8988T (cell line): ENCODE measurements at places on chromosomes 1 and 21.

DNA sequence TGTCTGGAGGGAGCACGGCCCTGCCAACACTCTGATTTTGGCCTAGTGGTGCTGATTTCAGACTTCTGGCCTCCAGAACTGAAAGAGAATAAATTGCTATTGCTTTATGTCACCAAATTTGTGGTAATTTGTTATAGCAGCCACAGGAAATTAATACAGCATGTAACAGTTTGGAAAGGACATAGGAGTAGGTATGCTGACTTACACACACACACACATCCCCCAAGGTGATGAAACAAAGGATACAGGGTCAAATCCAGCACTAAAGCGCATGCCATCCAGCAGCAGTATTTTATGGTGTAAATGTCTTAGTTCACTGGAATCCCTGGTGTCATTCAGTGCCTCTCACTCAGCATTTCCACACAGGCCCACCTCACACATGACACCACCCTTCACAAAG, 72.2 kb upstream of the MAN1A2 start:
- DNase-seq: no peak

- no peak for DNase-seq
These were observed 9.1 kb downstream of the LMNA start for GRCh38 chr1:156123356-156124196.

GRCh38 chr1:151832318-151832980, 847 bp upstream of the RORC start:
- DNase-seq: no peak

GRCh38 chr1:57336793-57337192, 87.1 kb downstream of the DAB1 start:
- no peak for DNase-seq

GRCh38 chr1:54754045-54754444, 10.3 kb downstream of the PARS2 start:
- no peak for DNase-seq

GRCh38 chr1:179077396-179077795, 4.5 kb upstream of the TOR3A start:
- DNase-seq: no peak

GRCh38 chr1:66535061-66535460, 1.1 kb downstream of the SGIP1 start:
- no peak for DNase-seq

- no peak for DNase-seq
These were observed 56.2 kb downstream of the SYT2 start for GRCh38 chr1:202654079-202654478.

DNA sequence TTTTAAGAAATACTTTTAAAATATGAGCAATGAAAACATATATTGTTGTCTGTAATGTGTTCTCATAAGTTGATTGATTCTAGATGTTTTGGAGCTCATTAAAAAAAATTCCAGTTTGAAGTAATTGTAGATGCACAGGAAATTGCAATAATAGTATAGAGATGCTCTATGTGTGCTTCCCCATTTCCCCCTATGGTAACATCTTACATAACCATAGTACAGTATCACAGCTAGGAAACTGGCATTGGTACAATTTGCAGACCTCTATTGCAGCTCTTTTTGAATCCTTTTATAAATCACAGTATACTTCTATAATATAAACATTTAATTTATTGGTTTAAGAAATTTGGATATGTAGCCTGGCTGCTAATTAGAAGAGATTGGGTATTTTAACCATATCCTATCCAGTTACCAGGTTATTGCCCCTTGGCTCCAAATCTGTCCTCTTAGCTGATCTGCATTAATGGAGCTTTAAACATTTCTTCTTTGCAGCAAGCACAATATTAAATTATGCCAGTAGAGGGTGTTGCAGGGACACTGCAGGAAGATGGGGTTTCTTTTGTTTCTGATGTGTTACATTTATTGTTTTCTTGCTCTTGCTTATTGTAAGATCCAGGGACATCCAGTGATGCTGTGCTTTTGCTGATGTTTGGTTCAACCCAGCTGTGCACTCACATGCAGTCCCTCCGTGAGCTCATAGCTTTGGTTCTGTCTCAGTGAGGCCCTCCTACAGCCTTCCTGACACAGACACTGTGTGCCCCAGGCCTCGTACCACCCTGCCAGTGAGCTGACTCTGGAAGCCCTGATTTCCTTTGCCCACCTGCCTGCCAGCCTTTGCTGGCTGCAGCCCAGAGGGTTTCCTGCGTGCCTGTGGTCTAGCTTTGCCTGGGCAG, 103.3 kb downstream of the RABGAP1L start:
- DNase-seq: peak; percentile 7

DNA sequence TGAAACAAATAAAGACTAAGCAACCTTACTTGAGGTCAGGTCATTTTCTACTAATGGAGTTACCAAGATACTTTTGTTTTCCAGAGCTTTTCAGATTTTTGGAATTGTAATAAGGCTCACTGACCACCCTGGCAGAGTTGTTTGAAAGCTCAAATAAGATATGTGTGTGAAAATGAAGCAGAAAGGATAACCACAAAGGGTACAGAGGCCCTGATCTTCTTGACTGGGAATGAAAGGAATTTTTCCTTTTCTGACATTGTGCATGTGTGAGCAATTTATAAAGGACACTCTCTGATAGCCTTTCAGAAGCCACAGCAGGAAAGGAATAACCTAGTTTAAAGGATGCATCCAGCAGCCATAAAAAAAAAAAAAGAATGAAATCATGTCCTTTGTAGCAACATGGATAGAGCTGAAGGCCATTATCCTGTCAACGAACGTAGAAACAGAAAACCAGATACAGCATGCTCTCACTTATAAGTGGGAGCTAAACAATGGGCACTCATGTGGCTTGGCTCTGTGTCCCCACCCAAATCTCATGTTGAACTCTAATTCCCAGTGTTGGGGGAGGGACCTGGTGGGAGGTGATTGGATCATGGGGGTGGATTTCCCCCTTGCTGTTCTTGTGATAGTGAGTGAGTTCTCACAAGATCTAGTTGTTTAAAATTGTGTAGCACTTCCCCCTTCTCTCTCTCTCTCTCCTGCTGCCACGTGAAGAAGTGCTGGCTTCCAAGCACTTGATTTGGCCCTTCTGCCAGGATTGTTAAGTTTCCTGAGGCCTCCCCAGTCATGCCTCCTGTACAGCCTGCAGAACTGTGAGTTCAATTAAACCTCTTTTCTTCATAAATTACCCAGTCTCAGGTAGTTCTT, 3.1 kb upstream of the SRP9 start:
- no peak for DNase-seq

DNA sequence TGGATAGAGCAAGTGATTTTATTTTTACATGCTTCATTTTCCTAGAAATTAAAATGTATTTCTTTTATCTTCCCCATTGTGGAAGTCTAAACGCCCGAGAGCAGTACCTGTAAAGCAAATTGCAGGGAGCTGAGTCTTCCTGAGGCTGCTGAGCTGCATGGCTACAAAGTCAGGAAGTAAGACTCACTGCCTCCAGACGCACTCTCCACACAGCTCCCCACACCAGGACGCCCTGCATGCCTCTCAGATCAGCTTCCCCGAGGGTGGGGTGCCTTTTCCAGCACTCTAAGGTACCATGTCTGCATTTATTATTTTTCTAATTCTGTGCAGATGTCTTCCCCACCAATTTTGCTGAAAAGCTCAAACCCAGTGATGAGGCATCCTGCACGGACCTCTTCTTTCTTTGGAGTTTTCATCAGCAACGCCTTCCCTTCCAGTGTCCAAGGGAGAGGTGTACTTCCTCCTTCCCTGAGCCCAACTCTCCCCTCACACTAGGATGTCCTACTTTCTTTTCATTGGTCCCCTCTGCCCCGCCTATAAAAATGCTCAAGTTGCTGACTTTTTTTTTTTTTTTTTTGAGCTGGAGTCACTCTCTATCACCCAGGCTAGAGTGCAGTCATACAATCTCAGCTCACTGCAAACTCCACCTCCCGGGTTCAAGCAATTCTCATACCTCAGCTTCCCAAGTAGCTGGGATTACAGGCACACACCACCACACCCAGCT, 114.7 kb downstream of the PCNX2 start:
- no peak for DNase-seq

- DNase-seq: no peak
These were observed 4.5 kb downstream of the ZBED6 start for GRCh38 chr1:203799971-203800370.

DNA sequence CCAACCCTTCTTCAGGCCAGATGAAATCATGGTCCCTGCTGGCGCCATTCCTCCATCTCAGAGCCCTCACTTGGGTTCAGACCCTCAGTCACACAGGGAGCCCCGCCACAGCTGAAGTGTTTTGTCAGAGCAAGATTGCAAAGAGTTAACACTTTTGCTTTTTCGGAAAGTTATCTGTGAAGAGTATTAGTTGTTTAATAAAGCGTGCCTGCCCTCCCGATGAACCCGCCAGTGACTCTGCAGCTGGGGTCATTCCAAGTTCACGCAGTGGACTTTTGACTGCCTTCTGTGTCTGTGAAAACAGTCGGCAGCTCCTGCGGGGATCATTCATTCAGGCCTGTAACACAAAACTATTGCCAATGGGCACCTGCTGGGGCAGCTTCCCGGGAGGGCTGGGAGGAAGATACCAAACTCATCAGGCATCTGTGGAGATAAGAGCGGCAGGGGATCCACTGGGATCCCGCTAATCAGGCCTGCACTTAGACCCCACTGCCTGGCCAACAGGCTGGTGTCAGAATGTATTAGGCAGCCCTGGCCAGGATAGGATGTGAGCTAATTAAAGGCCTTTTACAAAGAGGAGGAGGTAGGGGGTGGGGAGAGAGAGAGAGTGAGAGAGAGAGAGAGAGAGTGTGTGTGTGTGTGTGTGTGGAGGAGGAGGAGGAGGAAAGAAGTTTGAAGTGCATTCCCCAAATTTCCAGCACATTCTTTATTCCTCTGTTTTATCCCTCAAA, 184.5 kb downstream of the DHRS3 start:
- no peak for DNase-seq

DNA sequence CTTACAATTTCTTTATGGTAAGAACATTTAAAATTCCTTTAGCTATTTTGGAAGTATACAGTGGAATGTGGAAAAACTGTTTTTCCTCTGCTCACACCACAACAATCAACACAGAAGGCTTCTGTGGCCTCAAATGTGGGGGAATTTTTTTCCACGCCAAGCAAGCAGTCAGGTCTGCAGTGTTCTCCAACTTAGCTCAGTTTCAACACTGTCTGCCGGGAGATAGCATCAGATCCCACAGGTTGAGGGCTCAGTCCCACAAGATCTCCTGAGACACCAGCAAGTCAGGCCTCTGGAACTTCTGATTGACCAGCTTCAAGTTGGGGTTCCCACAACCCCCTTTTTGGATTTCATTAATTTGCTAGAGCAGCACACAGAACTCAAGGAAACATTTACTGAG, 50.3 kb downstream of the PTBP2 start:
- DNase-seq: no peak

GRCh38 chr21:37028570-37028969, 22.1 kb downstream of the RIPPLY3 start:
- DNase-seq: no peak

- DNase-seq: no peak
These were observed 4.0 kb downstream of the RNF11 start for GRCh38 chr1:51240084-51240483.

- DNase-seq: no peak
These were observed 23.4 kb downstream of the CNIH3 start for GRCh38 chr1:224639426-224639975.

GRCh38 chr21:37273911-37274690, 7.0 kb upstream of the VPS26C start:
- no peak for DNase-seq

- no peak for DNase-seq
These were observed 191.7 kb downstream of the GIPC2 start for GRCh38 chr1:78237364-78237916.

DNA sequence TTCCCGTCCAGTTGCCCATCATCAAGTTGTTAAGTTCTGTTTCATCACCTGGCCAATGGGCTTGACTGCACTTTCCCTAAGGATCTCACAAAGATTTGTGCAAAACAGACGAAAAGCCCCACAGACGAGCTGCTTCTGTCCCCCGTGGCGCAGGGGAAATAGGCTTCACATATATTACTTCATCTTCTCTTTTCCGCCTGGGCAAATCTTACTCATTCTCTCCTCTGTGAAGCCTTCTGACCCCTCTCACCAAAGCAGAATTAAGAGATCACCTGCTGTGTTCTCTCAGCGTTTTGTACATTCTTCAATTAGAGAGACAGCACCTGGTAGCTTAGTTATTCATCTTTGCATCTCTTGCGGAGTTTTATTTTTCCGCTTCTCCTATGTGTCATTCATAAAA, 129.8 kb downstream of the IGSF21 start:
- DNase-seq: no peak

- DNase-seq: no peak
These were observed 9.7 kb downstream of the KIFAP3 start for GRCh38 chr1:170064821-170065220.

GRCh38 chr1:7636795-7637526, 134.1 kb upstream of the VAMP3 start:
- no peak for DNase-seq

- no peak for DNase-seq
These were observed 2.2 kb upstream of the DDOST start for GRCh38 chr1:20663365-20663764.

DNA sequence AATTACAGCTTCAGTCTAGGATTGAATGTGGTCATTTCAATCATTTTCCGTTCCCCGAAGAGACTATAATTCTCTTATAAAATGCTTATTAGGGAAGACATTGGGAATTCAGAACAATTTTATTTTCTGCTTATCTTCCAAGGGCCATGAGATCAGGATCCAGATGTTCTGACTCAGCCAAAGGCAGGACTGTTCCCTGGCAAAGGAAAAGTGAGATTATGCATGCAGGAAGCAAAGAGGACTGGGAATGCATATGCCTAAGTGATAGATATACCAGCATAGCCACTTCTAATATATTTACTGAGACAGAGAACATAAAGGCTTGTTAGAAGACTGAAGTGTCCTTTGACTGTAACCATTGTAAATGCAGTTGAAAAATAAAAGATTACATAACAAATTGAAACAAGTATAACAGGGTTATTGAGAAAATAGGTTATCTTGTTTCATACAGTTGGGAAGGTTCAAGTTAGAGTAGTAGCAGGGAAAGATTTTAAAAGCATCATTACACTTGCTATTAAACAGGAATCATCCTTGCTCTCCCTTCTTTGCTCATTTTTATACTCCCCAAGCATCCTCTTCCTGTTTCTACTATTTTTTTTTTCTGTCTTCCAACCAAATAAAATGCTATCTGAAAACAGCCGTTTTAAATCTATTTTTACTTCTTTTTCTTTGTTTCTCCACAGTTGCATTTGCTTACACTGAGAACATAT, 439.6 kb upstream of the ADAMTS5 start:
- no peak for DNase-seq

GRCh38 chr1:93607814-93608186, 73.8 kb downstream of the BCAR3 start:
- no peak for DNase-seq

- DNase-seq: no peak
These were observed 10.4 kb downstream of the NUCKS1 start for GRCh38 chr1:205739348-205740160.
